ENCODE measurements at places on chromosomes 12 and 14.
A peak's percentile ranks its signal among the peaks of the same experiment; 100 is the strongest.

DNA sequence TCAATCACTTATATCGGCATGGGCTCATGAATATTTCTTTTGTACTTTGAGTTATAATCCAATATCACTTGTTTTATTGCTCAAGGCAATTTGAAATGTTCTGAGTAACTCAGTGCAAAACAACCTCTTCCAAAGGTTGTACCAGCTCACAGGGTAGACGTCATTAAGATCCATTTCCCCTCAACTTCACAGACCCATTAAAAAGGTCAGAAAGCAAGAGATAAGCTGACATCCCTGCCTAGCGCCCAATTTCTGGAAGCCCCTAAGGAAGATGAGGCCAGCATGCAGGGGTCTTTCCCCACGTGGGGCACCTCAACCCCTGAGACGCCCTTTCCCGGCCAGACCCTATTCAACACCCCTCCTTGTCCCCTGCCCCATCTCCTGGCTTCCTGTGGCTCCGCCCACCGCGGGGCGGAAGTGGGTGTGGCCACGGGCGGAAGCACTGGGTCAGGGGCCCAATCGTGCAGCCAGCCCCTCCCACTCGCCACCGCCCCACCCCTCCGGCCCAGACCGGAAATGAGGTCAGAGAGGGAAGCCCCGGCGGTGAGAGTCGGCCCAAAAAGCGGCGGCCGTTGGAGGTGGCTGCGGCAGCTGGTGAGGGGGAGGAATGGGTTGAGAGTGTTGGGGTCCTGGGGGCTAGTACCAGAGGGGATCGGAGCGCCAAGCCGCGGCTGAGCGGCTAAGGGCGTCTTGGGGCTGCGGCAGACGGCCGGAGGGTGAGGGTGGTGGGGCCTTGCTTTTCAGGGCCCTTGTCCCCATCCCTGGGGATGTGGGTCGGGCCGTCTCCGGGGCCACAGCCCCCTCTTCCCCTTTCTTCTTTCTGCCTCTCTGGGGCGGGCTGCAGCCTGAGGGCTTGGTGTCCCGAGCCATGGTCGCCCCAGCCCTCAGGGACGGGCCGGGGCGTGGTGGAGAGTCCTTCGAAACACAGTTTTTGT lies at the start of gene GPATCH2L:
Gene GPATCH2L, plus strand, starts transcription at position 525 of the 935 bp plus-strand sequence. CDS start 2,442 bp downstream, outside the sequence.
- DNase-seq: peak; percentile 100

- no peak for DNase-seq
These were observed 21.0 kb upstream of the ITPR2 start for GRCh38 chr12:26854031-26854390.

- no peak for DNase-seq
These were observed at the start of gene A2ML1 for GRCh38 chr12:8822298-8822697. A2ML1 (plus strand) TSS chr12:8822621; CDS start chr12:8822652, 31 bp downstream.

DNA sequence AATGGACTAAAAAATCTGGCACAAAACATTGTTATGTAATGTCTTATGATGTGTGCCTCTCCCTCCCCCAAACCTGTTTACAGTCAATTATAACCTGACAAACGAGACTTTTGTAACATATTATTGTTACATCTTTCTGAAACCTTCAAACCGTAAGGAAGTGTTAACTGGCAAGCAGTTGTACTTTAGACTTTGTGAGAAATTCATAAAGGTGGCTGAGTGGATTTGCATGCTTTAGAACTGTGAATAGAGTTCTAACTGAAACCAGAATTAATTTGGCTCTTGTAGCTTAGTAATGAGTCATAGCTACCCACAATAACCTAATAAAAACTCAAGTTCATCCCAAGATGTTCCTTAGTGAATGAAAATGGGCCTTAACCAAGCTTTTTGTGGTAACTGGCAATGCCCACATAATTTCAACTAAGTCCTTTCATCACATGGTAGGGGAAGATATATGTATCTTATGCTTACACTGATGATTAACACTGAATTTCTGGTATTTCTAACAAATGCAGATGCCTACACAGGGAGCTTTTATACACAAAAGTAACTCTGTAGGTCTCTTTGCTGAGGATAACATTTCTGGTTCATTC lies 29.7 kb downstream of the RAD9B start:
- DNase-seq: no peak

DNA sequence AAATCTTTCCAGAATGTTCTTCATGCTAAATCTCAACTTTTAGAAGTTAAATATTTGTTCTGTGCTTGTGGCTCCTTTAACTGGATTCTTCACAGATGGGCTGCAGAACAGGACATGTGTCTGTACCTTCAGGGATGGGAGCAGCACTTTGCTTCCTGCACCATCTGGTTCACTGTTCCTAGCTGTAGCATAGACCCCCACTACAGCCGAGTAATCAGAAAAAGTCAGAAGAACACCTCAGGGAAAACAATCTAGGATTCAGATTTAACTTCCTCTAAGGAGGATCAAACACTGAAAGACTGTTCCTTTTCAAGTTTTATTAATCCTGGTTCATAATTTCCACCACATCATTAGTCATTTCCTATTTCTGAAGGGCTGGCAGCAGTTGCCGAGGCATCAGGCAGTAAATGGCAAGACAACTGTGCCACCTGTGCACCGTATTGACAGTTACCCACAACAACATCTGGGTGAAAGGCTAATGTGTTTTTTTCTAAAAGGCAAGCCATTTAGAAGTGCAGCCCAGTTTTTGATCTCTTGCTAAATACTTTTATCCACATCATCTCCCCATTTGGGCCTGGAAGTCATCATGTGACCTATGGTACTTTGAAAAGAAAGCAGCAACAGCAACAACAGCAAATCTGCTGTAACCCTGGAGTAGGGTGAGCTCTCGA lies 212.8 kb upstream of the BMP4 start:
- no peak for DNase-seq

DNA sequence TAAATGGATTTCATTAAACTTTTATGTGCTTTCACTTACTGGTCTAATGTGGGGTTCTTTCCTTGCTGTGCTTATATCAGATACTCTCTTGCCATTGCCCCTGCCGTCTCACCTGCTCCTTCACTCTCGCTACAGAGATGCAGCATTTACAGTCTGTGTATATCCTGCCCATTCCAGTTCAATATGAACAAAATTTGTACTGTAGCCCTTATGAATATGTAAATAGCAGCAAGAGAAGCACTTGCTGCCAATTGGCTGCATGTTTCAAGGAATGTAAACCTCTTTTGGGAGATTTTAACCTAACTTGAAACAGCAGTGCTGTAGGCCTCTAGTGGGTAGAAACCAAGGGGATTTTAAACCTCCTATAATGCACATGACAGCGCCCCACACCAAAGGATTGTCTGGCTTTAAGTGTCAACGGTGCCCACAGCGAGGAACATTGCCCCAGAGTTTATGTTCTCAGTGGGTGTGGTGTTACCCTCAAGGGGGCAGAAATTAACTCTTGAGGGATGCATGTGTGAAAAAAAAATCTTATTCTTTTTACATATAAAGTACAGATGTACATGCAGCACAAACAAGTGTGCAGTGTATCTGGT lies 19.1 kb downstream of the PCNX1 start:
- DNase-seq: no peak

DNA sequence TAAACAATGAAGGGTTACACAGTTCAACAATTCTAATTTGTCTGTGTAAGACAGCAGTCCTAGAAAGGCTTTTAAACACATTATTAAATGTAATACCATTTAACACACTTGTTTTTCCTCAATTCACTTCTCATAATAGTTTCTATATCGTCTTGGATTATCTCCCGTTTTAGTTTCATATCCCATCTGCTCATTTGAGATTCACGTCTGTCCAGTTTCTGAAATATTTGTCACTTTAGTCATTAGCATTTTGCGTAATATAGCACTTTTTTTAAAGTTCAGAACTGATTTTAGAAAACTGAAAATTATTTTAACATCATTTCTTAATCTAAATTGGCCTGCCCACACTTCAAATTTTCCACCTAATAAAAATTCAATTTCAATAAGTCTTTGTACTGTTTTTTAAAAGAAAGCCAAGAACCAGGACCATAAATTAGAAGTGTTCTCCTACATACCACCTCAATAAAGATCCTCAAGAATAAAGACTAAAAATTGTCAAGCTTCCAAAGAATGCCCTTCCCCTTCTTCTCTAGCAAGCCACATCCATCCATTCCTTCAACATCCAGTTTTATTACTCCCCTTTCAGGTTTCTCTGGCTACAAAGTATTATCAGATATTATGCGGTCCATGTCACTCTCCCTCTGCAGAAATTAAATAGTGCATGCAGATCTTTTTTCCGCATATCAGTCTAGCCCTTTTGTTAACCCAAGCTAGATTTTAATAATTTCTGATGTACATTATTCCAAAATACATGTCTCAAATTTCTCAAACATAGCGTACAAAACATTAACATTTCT lies 11.9 kb downstream of the MED13L start:
- no peak for DNase-seq

DNA sequence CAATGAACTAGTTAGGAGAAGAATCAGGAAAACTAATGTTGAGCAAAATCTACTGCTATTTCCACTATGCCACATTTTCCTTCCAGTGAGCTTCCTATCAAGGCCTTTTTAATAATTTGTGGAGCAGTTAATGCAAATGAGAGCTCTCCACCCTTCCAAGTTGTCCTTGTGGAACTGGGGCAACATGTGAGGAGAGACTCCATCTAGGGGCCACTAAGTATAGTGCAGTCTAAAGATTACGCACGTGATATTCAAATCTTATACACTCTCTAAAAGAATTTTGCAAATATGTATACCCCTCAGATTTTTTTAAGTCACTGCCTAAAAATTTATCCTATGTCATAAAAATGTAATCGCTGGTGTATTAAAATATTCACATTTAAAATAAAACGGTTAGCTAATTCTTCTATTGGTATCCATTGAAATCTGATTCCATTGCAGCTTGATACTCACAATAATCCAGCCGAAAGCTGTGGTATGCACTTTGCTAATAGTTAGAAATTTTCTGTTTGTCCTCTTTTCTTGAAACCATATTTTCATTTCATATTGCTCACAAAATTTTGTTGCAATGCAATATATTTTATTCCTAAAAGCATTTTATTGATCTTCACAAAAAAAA lies 100.1 kb downstream of the PAH start:
- peak; percentile 42 for DNase-seq

GRCh38 chr14:34098045-34098984 lies 147.4 kb upstream of the EGLN3 start:
- DNase-seq: peak; percentile 52

DNA sequence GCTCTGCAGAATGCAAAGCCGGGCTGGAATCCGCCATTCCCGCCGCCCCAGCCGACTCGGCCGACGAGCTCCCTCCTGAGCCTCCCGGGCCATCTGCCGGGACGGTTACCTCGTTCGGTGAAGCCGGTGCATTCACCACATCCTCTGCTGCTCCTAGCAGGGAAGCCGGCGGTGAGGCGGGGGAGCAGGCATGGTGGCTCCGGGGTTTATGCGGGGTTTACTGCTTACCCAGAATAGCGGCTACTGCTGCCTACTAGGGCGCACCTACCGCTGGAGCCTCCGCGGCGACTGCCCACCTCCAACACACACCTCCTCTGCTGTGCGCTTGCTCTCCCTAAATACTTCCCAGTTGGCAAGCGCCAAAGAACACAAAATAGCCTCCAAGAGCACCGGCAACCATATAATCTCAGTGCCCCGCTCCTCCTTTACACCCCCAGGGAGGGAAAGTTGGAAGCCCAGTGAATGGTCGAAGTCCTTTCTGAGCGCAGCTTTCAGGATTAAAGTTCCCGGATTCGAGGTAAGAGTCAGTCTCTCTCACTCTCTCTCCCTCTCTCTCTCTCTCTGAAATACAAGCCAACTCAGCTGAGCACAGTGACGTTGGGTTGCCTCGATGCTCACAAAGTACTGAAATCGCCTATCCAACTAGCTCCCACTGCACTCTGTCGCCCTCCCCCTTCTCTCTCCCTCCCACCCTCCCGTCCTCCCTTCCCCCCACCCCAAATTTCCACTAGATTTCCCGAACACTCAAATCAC lies at the start of gene TBX5:
Gene TBX5, minus strand, starts transcription at position 626 of the 753 bp plus-strand sequence. CDS start 2,246 bp downstream, outside the sequence.
- DNase-seq: no peak

DNA sequence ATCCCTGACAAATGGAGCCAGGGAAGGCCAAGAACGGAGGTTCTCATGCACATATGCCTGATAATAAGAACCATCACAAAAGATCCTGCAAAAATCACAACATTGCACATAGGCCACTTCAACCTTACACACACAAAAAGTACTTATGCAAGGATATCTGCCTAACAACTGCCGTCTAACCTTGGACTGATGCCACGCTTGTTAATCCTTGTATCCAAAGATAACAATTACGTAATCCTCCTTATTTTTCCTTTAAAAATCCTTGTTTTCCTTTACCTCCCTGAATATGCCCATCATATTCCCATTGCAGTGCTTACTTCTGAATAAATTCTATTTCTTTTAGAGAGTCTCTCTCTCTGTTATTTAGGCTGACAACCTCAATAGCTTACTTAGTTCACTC lies 59.5 kb downstream of the TMEM116 start:
- DNase-seq: no peak

GRCh38 chr12:31033146-31033545 lies 40.5 kb upstream of the DDX11 start:
- no peak for DNase-seq

DNA sequence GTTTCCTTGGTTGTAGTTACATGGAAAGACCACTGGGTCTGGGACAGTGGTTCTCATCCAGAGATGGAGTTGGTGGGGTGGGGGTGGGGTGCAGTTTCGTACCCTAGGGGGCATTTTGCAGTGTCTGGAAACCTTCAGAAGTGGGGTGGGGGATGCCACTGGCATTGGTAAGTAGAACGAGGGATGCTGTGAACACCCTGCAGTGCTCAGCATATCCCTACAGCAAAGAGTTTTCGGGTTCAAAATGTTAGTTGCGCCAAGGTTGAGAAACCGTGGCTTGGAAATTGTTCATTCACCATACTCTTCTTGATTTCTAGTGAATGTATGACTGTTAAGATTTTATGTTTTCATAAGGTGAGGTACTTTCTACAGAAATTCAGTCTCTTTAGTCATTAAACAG lies 28.7 kb downstream of the TRAF3 start:
- DNase-seq: no peak

DNA sequence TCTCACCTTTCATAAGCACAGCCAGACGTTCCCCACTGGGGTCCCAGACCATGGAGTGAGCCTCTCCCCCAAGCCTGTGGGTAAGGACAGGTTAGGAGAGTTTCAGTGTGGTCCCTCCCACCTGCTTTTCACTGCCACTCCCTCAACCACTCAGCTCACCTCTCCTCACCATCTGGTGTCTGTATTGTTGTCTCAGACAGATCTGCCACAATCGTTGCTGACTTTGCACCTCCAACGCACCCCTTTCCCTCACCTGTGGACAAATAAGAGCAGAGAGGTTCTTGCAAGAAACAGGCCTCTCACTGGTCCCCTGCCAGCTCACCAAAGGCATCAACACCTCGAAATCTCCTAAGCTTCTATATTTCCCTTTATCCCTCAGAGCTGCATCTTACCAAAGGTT lies 8.8 kb downstream of the MYG1 start:
- no peak for DNase-seq

DNA sequence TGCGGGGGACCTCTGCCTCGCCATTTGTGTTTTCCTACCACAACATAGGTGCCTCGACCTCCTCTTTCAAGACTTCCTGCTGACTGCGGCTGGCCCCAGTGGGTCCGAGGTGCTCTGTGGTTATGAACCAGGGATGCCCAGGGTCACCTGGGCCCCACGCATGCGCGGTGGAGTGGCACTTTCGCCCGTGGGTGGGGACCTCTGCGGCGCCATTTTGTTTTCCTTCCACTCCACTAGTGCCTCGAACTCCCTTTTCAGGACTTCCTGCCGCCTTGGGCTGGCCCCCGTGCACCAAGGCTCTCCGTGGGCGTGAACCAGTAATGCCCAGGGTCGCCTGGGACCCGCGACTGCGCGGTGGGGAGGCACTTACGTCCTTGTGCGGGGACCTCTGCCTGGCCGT lies 351.6 kb downstream of the ALG10 start:
- DNase-seq: no peak
